Stimulated activated CD4-positive, alpha-beta T cell treated with anti-CD3 and anti-CD28 coated beads, Interleukin-1b, Interleukin-23, amount 100 ng/mL, for 4 hours (primary cell): ENCODE measurements at places on chromosomes 16 and 17.

DNA sequence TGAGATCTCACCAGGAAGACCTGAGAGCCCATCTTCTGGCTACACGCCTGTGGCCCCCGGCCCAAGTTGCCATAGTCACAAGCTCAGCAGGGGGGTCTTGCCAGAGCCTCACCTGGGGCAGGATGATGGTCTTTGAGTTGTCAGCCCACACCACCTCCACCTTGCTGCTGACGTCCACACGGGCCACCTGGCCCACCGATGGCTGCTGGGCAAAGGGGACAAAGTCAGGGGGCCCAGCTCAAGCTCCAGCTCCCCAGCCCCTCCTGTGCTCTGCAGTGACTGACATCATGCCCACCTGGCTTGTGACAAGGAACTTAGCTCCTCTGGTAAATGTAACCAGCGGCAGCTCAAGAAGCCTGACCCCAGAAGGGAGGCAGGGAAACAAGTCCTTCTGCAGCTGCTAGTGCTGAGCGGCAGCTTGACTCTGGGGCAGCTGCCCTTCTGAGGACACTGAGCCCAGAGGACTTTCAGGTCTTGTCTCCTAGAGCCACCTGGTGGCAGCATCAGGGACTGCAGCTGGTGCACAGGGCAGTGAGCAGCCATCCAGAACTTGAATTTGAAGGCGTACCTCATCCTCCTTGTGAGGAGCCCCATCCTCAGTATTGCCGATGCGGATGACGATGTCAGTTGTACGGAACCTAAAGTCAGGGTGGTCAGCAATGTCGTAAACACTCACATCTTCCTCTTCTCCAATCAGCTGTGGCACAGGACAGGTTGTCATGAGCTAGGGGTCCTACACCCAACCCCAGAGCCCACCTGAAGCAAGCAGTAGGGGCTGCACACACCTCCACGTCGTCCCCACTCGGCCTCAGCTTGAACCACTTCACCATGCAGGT is 13.5 kb downstream of the SPHK1 start:
- DNase-seq: peak; percentile 86

DNA sequence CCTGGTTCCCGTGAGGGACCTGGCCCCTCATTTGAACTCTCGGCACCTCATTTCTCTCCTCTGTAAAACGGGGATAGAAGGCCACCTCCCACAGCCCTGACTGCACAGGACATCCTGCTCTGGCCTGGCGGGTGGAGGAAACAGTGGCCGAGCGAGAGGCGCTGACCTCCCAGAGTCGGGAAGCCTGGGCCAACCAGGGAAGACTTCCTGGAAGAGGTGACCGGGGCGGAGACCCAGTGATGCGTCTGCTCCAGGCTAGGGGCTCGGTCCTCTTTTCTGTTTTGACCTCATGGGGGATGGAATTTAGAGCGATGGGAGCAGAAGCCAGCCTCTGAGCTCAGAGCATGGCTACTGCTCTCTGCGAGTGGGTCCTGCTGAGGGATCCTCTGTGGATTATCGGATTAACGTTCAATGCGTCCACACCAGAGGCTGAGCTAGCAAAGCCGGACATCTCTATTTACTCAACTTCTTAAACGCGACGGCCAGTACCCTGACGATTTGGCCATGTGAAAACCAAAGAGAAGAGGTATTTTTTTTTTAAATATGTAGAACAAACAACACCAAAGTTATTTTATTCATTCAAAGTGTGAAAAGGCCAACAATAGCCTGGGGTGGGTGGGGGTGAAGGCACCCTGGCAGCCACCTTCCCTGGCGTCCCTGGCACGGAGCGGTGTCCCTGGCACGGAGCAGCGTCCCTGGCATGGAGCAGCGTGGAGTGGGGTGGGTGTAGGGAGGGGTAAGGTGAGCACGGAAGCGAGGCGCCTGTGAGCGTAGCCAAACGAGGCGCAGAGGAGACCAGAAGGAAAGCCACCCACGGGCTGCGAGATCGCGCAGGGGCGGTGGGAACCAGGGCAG is 9.2 kb upstream of the MSLN start:
- DNase-seq: no peak

GRCh38 chr16:52843381-52843780 is 209.3 kb downstream of the CHD9NB start:
- DNase-seq: no peak

DNA sequence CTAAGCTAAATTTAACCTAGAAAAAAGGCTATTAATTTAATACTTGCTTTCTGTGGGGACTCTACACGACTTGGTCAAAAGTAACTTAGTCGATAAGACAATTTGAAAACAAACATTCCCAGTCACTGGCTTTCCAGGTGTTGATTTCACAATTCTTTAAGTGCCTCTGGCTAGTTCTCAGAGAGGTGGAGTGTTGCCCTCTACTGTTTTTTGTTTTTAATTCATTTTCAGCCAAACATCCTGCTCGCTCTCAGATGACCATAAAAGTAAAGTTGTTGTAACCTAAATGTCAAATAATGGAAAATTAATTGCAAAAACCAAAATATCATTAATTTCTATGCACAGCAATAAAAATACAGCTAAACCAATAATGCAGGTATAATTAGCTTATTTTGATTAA is 107.1 kb downstream of the MYO1D start:
- no peak for DNase-seq

- DNase-seq: no peak
These were observed 99.6 kb downstream of the SKAP1 start for GRCh38 chr17:48330421-48330820.
